Stimulated activated CD8-positive, alpha-beta memory T cell treated with anti-CD3 and anti-CD28 coated beads, Interleukin-7, amount 100 ng/mL, for 48 hours (primary cell): ENCODE measurements at places on chromosomes 2 and 18.

DNA sequence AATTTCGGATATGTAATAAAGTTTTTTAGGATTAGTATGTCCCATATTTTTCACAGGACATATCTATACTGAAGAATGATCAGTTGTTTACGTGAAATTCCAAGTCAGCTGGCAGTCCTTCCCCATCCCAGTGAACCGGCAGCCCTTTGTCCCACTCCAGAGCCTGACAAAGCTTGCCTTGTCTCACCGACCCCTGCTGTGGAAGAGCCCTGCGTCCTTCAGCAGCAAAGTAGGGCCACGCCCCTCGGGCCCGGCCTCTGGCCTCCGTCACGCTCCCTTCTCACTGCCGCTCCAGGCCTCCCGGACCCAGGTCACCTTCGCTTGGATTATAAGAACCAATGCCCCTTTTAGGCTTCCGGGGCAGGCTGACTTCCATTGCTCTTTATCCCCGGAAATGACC, 89.8 kb upstream of the TGIF1 start:
- no peak for DNase-seq

- DNase-seq, result no peak
Measured at GRCh38 chr2:171181064-171182049, 20.7 kb upstream of the TLK1 start.

DNA sequence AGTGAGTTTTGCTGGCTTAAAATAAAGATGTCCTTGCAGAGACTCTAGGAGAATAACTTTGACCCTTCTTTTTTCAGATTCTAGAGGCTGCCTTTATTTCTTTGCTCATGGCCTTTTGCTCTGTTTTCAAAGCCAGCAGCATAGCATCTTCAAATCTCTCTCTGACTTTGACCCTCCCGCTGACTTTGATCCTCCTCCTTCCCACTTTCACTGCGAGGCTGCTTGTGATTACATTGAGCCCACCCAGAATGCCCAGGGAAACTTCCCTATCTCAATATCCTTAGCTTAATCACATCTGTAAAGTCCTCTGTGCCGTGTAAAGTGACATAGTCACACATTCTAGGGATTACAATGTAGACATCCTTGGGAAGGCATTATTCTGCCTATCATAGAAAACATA, 23.9 kb downstream of the TACR1 start:
- no peak for DNase-seq

- no peak for DNase-seq
Measured at GRCh38 chr2:214489702-214490101, 78.8 kb downstream of the VWC2L start.

DNA sequence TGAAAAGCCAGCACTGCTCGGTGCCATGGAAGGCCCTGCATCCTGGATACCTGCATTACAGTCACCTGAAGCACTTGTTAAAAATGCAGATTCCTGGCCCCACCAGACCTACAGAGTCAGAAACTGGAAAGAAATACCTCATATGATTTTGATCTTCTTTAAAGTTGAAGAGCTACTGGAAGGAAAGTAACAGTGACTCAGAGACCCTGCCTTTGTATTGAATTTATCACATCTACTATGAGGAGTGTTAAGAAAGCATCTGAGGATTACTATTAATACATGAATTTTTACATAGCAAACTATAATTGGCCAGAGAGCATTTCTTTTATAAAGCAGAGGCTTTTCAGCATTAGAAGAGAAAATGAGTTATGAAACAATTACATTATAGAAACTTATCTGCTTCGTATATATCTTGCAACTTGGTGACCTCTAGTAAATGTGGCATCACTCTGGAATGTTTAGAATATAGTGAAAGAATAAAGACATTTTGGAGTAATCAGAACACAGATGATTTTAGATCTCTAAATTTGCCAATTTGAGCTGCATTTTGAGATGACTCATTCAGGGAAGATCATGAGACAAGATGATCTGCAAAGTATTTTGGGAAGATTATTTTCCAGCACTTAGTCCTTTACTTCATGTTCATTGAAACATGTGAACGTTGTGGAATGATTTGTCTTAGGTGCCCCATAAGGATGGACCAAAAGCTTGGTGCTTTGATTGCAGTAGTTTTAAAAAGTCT, 12.2 kb downstream of the PTPRM start:
- DNase-seq, result no peak

DNA sequence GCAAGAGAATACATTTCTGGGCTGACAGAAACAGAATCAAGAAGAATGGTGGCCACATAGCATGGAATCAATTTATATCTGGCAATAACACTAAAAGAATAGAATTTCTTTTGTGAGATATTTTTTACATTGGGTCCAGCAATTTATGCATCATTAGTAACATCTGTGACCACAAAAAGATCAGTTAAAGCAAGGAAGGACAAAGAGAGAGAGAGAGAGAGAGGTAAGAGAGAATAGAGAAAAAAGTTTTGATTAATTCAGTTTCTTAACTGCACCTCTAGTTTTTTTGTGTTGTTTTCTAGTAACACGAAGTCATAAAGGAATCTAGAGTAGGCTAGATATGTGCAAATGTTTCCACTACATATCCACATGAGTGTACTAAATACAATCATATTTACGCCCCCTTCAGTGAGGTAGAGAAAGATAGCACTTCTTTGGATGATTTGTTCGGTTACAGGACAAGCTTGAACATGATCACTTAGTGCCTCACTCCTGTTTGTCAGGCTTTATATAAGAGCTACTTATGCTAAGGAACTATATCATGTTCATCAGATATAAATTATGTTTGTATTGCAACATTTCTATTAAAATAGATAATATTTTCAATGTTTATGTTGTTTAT, 247.4 kb upstream of the COL3A1 start:
- DNase-seq, result no peak

GRCh38 chr2:42110641-42111322, 58.4 kb upstream of the EML4 start:
- no peak for DNase-seq

DNA sequence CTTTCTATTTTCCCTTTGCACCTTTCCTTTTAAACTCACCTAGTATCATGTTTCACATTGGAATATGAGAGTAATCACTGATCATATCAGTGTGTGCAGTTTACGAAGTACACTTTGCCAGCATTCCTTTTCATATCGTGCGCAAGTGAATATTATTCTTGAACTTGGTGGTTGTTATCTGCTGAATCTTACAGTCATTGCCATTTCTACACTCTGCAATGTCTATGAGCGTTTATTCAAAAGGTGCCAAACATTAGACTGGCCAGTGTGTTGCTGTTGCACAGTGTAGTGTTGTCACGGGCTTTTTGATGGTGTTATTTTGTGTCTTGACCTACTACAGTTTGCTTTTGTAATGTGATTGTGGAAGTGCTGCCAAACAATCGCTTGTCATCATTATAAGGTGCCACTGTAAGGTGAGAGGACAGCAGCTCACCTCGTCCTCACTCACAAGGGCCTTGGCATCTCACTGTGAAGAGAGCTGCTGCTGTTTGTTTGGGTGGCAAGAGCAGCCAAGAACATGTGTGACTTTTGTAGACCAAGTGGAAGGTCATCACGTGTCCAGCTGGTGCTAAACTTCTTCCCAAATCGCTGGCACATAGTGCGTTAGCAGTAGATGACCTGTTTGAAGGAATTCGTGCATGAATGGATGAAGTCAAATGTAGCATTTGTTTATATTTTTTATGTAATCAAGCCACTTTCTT, 113.3 kb downstream of the MYO1B start:
- no peak for DNase-seq

DNA sequence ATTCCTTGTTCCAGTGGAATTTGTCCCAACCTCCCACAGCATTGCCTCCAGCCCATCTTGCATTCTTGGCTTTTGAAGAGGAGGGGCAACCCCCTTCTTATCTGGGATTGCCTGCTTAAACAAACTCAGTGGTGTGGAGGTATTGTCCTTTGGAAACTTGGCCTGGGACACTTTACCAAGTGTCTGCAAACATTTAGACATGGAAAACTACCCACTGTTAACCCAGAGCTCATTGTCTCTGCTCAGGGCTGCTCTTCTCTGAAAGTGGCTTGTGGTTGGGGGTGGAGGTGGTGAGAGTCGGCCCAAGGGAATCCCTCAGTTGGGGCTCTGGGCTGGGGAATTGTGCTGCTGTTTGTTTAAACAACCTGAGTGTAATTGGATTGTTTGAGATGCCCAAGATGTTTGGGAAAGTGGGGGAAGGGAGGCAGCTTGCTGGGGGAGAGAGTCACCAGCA, 178.3 kb upstream of the GATA6 start:
- no peak for DNase-seq

GRCh38 chr2:24024996-24025663, 15.2 kb downstream of the MFSD2B start:
- DNase-seq, result no peak

- DNase-seq, result no peak
Measured at GRCh38 chr2:4445821-4446220, 742.4 kb downstream of the DCDC2C start.

GRCh38 chr2:61950571-61951315, 45.3 kb downstream of the COMMD1 start:
- DNase-seq, result no peak

GRCh38 chr2:239548451-239548871, 147.6 kb upstream of the HDAC4 start:
- peak; percentile 61 for DNase-seq

DNA sequence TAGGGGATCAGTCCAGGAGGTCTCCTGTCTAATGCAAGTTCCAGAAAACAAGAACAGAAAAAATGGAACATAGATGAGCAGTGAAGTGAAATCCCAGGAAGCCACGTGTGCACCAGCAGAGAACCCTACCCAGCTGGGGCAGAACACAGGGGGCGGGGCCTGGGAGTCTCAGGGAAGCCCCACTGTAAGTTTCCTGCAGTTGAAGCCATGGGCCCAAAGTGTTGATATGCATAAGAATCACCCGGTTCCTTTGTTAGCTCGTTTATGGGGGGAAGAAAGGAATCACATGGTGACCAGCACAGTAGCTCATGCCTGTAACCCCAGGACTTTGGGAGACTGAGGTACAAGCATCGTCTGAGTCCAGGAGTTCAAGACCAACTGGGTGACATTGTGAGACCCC, 131.3 kb downstream of the INO80D start:
- DNase-seq, result no peak

GRCh38 chr2:43818761-43819160, 19.9 kb downstream of the ABCG5 start:
- DNase-seq, result no peak

- no peak for DNase-seq
Measured at GRCh38 chr2:170277951-170278350, 100.0 kb downstream of the MYO3B start.

GRCh38 chr2:99106913-99107312, 34.6 kb upstream of the C2orf15 start:
- DNase-seq, result no peak

GRCh38 chr18:48898521-48898920, 52.2 kb downstream of the SMAD7 start:
- no peak for DNase-seq

DNA sequence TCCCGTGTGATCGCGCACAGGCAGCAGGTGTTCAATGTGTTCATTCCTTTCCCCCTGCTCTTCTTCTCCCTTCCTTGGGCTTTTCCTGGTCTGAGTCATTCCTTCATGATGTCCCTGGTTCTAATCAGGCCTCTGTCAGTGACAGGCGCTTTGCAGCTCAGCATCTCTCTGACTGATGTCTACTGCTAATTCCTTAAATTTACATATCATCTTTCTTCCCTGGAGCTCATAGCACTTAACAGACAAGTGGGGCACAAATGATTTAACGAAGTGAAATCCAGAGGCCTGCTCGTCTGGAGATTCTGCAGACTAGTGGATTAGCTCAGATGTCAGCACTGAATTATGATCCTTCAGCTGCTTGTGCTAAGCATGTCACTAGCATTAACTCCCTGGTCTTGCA, 77.9 kb downstream of the NRP2 start:
- no peak for DNase-seq

DNA sequence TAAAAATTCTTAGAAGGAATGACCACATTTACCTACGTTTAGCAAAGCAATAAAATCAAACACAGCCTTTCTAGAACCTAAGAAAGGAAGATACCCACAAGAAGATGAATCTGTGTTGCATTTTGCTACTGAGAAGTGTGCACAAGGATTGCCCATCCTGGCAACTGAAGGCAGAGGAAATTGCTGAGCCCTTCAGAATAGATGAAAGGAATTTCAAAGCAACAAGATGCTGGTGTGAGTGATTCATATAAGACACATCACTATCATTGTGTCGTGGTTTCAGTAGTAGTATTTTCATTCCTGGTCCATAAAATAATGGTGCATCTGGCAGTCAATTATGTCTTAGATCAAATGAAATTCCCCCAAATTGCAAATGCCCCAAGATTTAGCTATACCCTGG, 48.4 kb upstream of the ANKRD44 start:
- DNase-seq, result no peak

DNA sequence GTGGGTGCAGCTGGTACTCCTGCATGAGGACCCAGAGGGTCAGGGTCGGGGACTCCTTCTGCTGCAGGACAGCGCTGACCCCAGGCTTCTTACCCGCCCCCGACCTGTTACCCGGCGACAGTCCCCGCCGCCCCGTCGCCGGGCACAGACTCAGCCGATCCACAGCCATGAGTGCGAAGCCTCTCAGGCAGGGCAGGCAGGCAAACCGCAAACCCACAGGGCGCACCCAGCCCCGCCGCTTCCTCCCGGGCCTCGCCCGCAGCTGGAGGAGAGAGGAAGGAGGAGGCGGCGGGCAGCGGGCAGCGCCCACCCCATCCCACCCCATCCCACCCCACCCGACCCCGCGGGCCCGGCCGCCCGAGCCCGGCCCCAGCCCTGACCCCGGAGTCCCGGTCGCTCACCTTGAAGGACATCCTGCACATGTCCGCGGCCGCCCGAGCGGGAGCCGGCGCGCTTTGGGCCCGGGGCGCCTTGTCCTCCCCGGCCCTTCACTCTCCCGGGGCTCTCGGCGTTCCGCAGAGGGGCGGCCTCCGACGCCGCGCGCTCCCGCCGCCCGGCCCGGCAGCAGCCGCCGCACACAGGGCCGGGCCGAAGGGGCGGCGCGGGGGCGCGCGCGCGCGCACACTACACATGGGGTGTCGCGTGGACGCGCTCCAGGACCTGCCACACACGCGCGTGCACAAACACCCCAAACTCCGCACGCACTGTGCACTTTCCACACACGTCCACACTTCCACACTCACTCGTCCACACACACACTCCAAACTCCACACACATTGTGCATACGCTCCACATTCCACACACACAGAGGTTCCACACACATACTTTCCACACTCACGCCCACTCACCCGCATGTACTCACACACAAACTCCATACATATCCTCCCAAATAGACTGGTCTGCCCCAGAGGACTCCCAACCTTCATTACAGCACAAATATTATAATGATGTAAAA, at the start of gene ANKRD29:
TSS of gene ANKRD29 (minus strand) at position 603 of the 955 bp plus-strand sequence. CDS start at position 422, 181 bp downstream.
- DNase-seq, result peak; percentile 25

- no peak for DNase-seq
Measured at GRCh38 chr18:29512761-29513160, 1335.8 kb upstream of the CDH2 start.

GRCh38 chr2:222859786-222860612, 837 bp upstream of the ACSL3 start:
- DNase-seq, result no peak

- no peak for DNase-seq
Measured at GRCh38 chr2:219648176-219648575, 20.7 kb downstream of the SLC4A3 start.
